Left renal cortex interstitium (tissue), 4 donors: ENCODE measurements at places on chromosomes 16 and 17. TPM values are rescaled to one million over a fixed set of nuclear protein-coding genes. Genes with fewer than 3 reads are reported as not detected.

DNA sequence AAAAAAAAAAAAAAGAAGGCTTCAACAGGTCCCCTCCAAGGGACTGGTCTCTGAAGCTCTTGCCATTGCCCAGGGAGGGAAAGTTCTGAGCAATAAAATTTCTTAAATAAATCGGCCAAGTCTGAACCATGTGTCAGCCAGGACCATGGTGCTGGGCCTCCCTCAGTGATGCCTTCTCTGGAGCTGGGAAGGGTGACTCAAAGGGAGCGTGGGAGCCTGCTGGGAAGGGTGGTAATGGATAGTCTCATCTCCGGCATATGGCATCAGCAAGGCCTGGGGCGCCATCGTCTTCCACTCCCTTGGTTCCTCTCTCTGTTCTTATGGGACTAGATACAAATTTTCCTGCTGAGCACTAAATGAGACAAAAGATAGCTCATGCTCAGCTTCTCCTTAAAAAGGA is 2.3 kb downstream of the VKORC1 start:
- DNase-seq = no peak

- no peak for DNase-seq
These were observed 92.2 kb downstream of the MAF start for GRCh38 chr16:79508294-79508693.

DNA sequence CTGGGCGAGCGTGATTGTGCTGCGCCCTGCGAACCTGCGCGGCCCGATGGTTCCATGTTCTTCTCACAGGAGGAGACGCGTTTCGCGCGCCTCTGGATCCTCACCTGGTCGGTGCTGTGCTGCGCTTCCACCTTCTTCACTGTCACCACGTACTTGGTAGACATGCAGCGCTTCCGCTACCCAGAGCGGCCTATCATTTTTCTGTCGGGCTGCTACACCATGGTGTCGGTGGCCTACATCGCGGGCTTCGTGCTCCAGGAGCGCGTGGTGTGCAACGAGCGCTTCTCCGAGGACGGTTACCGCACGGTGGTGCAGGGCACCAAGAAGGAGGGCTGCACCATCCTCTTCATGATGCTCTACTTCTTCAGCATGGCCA is 1.0 kb downstream of the FZD2 start:
- DNase-seq = no peak

DNA sequence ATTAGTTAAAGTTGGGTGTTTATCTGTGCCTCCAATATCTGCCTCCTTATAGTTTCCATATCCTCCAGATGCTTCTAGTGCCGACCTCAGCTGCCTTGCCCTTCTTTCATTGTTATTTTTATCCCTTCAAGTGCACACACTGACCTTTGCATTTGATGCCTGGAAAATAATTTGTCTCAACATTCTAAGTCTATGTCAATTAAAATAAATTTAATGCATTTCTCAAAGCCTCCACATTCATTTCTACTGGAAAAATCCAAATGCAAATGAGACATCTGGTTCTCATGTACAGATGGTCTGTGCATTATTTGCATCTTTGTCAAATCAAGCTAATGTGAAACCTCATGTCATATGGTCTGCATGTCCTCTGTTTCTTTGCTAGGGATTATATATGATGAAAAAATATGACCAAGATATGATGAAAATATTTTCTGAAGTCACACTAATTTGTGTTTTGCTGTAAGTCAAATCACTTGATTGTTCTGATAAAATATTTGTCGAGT is 61.4 kb downstream of the TMEM100 start:
- DNase-seq = no peak

- no peak for DNase-seq
These were observed 42.4 kb downstream of the PPL start for GRCh38 chr16:4894276-4895150.

Gene RHBDL3
- polyA plus RNA-seq = 1.5 TPM

Gene LLGL2
- polyA plus RNA-seq = 89.7 TPM

GRCh38 chr17:49121696-49122292 is 10.8 kb upstream of the B4GALNT2 start:
- DNase-seq = no peak
